ENCODE measurements at places on chromosomes 6 and 20.

DNA sequence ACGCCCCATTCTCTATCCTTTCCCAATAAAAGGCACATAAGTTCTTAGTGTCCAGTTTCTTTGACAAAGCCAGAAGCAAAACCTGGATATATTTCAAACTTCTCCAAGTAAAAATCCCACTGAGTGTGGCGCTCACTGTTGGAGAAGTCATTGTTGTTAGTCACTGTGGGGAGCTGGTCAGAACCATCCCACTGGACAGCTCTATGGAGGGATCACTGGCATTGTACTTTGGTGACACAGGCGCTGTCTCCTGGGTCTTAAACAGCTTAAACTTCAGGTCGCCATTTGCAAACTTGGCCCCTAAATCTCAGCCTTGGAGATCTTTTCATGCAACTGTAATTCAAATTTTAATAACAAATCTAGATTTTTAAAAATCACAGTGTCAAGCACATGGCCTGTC, 111.5 kb upstream of the SLC24A3 start:
- no peak for DNase-seq

DNA sequence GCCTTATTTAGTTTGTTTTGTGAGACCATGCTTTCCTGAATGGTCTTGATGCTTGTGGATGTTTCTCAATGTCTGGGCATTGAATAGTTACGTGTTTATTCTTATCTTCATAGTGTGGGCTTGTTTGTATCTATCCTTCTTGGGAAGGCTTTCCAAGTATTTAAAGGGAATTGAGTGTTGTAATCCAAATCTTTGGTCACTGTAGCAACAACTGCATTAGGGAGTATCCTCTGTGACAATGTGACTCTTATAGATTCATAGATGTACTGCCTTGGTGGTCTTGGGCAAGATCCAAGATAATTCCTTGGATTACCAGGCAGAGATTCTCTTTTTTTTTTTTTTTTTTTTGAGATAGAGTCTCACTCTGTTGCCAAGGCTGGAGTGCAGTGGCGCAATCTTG, 598.4 kb downstream of the CBLN4 start:
- DNase-seq: no peak

DNA sequence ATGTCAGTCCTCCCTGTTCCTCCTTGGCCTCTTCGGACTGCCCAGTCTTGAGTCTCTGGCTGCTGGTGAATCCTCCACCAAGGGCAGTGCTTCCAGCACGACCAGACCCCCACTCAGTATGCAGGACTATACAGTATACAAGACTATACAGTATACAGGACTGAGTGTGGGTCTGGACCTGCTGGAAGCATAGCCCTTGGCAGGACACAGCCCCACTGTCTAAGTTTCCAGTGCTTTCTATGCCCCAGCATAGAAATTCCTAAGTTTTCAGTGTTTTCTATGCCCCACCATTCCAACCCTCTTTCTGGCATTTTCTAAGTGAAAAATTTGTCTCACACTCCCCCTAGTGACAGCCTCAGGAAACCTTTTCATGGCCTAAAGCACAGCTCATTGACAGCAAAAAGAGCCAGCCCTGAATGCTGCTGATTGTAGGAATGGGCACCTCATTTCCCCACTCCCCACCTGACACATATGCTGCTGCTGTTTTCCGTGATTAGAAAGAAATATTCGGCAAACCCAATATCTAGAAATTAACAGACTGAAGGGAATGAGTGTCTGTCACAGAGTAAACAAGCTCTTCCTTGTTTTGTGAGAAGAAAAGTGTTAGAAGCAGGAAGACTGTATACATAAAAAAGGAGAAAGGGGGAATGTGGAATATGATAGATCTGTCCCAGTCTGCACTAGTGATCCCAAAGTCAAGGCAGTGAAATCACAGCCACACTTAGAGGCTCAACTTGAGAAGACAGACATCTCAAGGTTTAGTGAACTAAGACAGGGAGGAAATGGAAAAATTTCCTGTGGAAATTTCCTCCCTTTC, 206.9 kb downstream of the IBTK start:
- no peak for DNase-seq

DNA sequence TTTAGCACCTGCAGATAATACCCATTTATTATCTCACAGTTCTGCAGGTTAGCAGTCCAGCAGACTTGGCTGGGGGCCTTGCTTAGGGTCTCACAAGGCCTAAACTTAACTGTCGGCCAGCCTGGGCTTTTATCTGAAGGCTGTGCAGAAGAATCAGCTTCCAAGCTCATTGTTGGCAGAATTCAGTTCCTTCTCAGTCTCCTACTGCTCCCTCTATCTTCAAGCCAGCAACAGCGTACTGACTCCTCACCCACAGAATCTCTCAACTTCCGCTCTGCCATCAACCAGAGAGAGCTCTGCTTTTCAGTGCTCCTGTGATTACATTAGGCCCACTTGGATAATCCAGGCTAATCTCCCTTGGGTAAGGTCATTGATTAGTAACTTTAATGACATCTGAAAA, 30.2 kb upstream of the NHSL1 start:
- DNase-seq: no peak

- no peak for DNase-seq
Observed at GRCh38 chr6:88544986-88545612, 379.0 kb upstream of the CNR1 start.

- DNase-seq: no peak
Observed at GRCh38 chr6:142300758-142301650, 803 bp upstream of the ADGRG6 start.

GRCh38 chr6:166251655-166252054, 56.5 kb downstream of the PRR18 start:
- DNase-seq: no peak

DNA sequence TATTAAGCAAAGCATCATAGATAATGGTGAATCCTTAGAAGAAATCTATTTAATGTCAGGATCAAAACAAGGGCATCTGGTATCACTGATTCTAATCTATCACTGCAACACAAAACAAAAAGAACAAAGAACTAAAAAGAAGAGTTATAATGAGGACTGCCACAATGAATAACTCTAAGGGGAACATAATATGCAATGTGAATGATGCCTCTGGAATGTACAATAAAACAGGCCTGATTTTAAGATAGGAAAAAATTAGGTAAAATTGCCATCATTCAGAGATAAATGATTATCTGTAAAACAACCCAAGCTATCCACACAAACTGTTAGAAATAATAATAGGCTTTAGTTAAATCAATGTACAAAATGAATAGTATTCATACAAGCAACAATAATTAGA, 936.7 kb upstream of the CITED2 start:
- no peak for DNase-seq

DNA sequence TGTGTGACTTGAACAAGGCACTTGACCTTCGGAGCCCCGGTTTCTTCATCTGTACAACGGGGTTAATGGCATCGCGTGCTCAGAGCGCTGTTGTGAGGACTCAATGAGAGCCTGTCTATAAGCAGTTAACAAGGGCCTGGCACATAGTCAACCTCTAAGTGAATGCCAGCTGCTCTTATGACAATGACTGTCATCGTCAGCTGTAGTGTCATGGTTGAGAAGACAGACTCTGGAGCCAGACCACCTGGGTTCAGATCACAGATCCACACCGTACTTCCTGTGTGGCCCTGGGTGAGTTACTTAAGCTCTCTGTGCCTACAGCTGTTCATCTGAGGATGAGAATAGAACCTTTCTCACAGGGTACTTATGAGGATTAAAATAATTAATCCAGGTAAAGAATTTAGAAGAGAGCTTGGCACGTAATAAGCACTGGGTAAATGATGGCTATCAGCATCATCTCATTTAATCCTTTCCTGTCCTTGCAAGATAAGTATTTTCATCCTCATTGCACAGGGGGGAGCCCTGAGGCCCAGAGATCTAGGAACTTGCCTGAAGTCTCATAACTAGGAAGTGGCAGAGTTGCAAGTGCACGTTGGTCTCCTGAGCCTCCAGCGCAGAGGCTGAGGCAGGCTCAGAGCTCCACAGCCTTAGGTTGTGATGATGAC, 105.3 kb downstream of the EYA2 start:
- DNase-seq: no peak

Measured in activated naive CD4-positive, alpha-beta T cell treated with anti-CD3 and anti-CD28 coated beads, Interleukin-2, amount 50 U/mL, for 16 hours (primary cell).